ENCODE measurements at places on chromosomes 1 and 21. TPM values are rescaled to one million over a fixed set of nuclear protein-coding genes. Genes with fewer than 3 reads are reported as not detected.
A peak's percentile ranks its signal among the peaks of the same experiment; 100 is the strongest.

- H3K27me3 ChIP-seq = no peaks in the 10 kb centered on the region
- H3K27ac ChIP-seq = no peak overlapping the region
- no peaks in the 10 kb centered on the region for H3K36me3 ChIP-seq
Measured at GRCh38 chr1:197515421-197515820, 247.4 kb downstream of the CRB1 start.

DNA sequence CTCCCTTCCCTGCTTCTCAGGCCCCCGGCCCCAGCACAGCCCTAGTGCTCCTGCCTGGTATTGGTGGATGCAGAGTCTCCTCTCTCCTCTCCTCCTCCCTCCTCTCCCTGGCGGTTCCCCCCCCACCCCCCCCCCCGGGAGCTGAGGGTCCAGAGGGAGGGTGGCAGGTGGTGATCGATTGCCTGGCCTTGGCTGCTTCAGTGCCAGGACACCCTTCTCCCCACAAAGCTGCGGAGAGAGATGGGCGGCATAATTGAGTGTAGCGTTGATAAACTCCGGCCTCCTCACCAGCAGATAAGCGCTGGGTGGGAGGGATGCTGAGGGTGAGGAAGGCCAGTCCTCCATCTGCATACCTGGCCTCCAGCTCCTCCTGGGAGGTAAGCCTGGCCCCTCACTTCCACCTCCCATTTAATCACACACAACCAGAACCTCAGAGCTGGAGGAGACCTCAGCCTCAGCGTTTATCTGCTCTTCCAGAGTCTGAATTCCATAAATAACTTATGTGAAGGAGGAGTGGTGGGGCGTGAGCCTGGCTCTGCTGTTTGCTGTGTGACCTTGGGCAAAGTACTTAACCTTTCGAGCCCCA is 60.8 kb downstream of the LRRN2 start:
- no peaks in the 10 kb centered on the region for H3K27me3 ChIP-seq
- H3K4me3 ChIP-seq = no peak overlapping the region
- peak; percentile 29 for DNase-seq
- peaks cover 15% of the 10 kb centered on the region for H3K4me1 ChIP-seq

DNA sequence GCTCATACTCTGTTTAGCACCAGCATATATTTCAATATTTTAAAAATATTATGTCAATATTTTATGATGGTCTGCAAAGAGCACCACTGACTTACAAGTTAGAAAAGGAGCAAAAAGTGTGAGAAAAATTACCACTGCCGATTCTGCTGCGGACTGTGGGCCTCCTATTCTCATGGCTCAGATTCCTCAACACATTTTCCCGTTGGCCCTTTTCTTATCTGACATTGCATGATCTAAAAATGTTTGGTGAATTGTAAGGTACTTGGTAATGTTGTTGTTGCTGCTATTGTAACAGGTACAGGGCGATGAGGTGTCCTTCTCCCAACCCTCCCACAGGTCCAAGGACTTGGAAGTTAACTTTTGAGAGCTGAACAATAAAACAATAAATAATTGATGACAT is 737 bp downstream of the C1orf162 start:
- H3K4me3 ChIP-seq = no peak overlapping the region
- H3K27me3 ChIP-seq = no peaks in the 10 kb centered on the region
- no peaks in the 10 kb centered on the region for H3K4me1 ChIP-seq

The KRTAP19-4 gene
- total RNA-seq = not detected

- H3K27me3 ChIP-seq = peaks cover 9% of the 10 kb centered on the region
- no peaks in the 10 kb centered on the region for H3K4me1 ChIP-seq
- H3K36me3 ChIP-seq = no peaks in the 10 kb centered on the region
- no peak for DNase-seq
- H3K4me3 ChIP-seq = no peak overlapping the region
Measured at GRCh38 chr1:36834586-36834985, 199.7 kb downstream of the GRIK3 start.

The TMOD4 gene
- total RNA-seq = not detected
